HTR-8/SVneo (cell line): ENCODE measurements at places on chromosomes 3 and 15.

GRCh38 chr15:56456229-56456628, 8.7 kb downstream of the MNS1 start:
- no peak for DNase-seq

- no peak for DNase-seq
Measured at GRCh38 chr15:68430471-68431036, 1.4 kb downstream of the ITGA11 start.

DNA sequence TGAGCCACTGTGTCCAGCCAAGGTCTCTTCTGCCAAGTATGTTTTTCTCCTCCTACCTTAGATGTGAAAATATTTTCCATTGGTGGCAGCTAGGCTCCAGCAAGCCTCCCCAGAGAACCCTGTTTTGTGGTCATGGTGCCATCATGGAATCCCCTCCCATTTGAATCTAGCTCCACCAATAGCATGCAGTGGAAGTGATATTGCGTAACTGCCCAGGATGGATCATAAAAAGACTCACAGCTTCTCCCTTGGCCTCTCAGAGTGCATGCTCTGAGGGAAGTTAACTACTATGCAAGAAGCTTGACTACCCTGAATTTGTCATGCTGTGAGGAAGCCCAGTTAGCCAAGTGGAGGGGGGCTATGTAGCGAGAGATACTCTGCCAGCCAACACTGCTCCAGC, 27.5 kb downstream of the CRYGS start:
- no peak for DNase-seq

DNA sequence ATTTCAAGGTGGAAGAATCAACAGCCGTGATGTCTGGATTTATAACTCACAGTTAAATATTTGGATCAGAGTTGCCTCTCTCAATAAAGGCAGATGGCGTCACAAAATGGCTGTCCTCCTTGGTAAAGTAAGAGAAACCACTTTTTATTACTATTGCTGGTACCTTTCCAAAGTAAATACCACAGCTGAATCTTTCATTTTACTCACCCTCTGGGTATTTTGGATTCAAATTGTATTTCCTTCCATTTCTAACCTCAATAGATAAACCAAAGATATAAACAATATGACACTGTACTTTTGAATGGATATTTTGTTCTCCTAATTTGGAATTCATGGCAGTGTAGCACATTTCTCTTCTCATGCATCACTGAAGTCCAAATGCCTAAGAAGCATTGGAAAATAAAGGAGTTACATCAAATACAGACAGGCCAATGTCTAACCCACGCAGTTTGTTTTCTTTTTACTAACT, 29.5 kb downstream of the KLHL24 start:
- DNase-seq: peak; percentile 68

DNA sequence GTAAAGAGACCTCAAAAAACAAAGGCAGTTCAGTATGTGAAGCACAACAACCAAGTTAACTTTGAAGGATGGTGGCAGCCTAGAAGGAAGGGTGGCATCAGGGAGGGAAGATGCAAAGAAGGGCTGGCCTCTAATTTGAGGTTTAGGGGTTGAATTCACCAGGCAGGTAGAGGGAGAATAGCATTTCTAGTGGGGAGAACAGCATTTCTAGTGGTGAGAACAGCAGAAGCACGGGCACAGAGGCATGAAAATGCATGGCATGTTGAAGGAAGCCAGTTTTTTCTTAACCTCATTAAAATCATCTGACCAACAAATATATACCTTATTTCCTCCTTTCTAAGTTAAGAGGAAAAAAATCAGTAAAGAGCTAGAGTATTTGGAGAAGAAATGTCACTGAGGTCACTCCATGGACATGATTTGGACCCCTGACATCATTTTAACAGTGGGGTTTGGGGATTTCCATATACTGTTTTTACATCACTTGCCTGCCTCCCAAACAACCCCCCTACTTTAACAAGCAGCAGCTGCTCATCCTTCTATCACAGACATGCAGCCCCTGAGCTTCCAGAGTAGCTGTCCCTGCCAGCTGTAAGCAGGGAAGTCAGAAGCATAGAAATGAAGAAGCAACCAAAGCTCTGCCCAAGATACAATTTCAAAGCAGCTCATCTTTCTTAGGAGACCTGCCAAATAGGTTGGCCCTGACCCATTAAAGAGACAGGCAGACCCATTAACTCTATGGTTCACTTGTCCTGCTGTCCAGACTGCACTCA, 2.4 kb upstream of the POPDC2 start:
- no peak for DNase-seq

GRCh38 chr3:98536456-98537017, 4.8 kb downstream of the GPR15 start:
- DNase-seq: no peak

- no peak for DNase-seq
Measured at GRCh38 chr15:70297465-70298058, 199.8 kb upstream of the TLE3 start.

DNA sequence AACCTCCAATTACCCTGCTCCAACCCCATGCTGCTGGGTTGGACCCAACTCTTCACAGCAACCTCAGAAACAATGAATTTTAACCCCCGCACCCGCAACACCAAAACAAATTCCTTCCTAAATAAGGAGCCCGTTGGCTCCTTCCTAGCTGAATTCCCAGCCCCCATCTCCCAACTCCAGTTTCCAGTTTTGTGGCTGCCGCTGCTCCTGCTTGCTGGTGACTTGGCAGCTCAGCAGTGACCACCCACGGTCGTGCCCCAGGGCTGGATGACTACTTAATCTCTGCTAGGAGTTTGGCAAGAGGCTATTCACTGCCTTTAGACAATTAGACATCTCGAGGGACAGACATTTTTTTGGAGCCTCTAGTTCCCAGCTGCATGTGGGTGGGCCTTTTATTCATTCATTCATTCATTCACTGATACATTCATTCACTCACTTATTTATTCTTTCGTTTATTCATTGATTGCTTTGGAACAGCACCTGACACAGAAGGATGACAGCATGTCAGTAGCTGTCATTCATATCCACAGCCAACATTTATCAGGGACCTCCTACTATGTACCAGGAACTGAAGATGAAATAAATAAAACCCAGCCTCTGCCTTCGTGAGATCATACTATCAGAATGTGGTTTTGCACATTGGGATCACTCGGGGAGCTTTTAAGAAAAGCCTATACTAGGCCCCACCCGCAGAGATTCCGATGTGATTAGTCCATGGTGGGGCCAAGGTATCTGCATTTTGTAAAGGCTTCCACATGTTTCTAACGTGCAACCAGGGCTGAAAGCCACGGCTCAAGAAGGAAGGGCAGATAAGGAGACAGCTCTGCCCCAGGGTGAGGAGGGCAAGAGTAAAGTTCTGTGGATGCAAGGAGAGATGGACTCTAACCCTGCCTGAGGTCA, 256.5 kb downstream of the SHQ1 start:
- peak; percentile 84 for DNase-seq

DNA sequence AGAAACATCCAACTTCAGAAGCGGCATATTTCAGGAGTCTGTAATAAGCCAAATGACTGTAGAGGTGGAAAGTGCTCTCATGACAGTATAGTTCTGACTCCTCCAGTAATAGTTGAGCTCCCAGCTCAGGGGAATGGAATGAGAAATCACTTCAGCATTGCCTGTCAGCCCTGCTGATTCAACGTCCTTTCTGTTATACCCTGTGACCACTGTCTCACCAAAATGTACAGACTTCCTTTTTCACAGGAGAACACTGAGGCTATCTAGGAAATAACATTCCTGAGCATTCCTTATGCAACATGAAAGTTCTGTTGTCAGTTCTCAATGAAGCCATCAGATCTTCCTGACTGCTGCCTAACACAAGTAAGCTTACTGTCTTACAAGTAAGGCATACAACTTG, 284.5 kb upstream of the MME start:
- peak; percentile 57 for DNase-seq

GRCh38 chr15:31390777-31391486, 64.3 kb downstream of the KLF13 start:
- DNase-seq: no peak

DNA sequence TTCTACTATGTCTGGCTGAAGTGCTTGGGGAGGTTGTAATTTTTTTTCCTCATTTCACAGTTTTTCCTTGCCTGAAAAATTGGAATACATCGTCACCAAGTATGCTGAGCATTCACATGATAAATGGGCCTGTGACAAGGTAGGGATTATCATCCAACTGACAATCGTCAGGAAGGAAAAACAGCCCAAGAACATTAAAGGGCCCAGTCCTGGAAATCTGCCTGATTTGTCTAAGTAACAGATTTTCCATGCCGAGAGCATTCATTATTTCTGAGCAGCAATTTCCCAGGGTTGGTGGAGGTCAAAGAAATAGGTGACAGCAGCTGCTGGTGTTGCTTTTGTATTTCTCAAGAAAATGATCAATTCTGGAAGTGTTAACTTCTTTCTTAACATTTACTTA, 226.0 kb upstream of the CHRM5 start:
- no peak for DNase-seq

DNA sequence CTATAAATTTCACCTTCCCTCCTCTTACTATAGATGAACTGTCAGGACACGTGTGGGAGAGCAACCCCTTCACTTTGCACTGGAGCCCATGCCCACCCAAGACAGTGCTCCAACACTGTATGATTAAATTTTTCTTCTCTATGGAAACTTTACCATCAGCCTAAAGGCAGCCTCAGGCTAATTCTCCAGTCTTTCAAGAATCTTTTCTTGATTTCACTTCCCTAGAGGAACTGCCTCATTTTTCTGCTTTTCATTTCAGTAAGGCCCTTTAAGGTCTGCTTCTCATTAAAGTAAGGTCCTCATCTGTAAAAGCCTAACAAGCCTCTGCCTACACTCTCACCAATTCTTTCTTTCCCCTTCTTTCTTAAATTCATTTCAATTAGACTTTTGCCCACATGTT, 137.3 kb downstream of the KCNMB2 start:
- no peak for DNase-seq

- no peak for DNase-seq
Measured at GRCh38 chr3:128999102-128999501, 2.0 kb upstream of the EFCC1 start.

GRCh38 chr15:26697913-26698312, 75.0 kb downstream of the GABRB3 start:
- DNase-seq: no peak

- DNase-seq: no peak
Measured at GRCh38 chr3:132847849-132848625, 125.8 kb upstream of the NPHP3 start.

DNA sequence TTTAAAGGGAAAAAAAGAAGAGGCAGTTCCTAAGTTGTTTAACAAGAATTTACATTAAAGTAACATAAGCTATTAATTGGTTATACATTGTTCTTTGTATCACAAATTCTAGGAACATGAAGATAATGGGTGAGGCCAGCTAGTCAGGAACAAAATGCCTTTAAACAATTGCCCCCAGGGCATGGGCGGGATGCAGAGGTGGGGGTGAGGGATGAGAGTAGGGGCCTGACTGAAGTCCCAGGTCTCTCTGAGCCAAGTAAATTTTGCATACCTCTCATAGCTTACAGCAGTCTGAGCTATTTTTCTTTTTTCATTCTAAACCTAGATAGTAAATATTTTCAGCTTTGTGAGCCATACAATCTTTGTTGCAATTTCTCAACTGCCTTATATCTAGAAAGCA, 77.8 kb upstream of the RNU6-1 start:
- no peak for DNase-seq

DNA sequence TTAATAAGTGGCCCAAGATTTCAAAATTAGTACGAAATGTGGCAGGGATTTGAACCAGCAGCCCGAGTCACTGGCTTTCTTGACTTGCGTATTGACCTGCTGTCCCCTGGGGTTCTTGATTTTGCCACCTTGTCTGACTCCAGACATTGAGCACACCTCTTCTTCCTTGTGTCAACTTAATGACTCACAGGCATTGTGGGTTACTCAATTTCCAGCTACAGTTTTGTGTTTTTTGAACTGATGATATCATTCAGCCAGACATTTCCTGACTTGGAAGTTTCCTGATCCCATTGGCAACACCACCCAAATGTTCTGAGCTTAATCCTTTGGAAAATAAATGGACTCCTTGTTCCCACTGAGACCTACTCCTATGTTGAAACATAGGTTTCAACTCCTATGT, 64.2 kb downstream of the MOBP start:
- DNase-seq: no peak

GRCh38 chr3:147735616-147736015, 326.5 kb downstream of the ZIC1 start:
- DNase-seq: no peak

DNA sequence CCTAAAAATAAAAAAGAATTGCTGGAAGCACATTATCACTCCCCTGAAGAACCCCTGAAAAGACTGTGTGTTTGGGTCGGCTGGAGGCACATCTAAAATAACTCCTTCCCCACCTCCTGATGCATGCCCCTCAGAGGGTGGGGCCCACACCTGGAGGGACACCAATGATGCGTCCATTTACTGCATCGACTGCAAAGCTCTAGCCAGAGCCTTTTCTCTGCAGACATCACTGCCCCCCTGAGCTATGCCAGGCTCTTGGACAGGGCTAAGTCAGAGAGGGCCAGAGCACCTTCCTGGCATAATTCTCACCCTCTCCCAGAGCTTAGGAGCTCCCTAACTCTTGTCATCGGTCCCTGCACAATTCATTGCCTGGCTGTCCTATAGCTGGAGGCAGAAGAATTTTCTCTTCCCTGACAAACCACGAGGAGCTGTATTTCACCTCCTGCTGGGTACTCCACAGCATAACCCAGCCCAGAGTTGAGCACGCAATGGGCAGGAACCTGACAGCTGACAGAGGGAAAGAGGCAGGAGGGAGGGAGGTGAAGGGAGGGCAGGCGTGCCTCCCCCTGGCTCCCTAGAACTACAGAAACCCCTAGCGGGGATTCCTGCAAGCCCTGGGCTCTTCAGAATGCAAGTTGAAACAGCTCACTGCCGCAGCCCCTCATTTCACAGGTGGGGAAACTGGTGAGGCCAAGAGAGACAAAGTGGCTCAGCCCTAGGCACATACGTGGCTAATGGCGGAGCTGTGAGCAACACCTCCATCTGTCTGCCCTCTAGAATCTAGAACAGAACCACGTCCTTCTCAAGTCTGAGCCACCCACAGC, 46.6 kb downstream of the XXYLT1 start:
- DNase-seq: no peak

DNA sequence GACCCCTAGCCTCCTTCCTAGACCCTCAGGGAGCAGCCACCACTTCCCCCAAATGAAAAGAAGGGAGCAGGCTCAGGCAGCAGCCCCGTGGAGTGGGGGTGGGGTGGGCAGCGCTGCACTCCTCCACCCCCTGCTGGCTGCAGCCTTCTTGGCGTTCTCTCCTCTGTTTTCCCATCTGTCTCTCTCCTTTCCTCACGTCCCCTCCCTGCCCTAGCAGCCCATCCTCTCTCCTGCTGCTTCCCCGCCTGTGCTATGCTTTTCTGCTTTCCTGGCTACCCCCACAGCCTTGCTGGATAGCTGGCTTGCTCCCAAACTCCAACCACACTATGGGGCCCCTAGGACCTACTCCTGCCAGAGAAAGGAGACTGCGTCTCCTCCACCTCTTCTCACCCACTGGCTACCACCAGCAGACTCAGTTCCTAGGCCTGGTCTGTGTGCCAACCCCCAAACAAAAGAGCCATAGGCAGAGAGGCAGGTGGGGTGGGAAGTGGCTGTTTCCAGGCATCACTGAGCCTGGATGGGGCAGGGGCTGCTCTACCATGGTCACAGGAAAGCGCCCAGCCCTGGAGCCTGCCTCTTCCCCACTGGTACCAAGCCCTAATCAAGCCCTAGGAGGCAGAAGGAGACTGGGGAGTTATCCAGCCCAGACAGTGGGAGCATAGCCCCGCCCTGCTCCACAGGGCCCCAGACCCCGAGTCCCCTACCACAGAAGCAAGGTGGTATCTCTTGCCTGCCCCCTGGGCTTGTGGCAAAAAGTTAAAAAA, 3.4 kb upstream of the DISP2 start:
- DNase-seq: peak; percentile 48

GRCh38 chr15:89937365-89938350, 24.9 kb upstream of the ARPIN start:
- DNase-seq: no peak

GRCh38 chr15:69896606-69897005, 201.1 kb downstream of the TLE3 start:
- DNase-seq: no peak
